ENCODE measurements at places on chromosomes 1 and 21.

DNA sequence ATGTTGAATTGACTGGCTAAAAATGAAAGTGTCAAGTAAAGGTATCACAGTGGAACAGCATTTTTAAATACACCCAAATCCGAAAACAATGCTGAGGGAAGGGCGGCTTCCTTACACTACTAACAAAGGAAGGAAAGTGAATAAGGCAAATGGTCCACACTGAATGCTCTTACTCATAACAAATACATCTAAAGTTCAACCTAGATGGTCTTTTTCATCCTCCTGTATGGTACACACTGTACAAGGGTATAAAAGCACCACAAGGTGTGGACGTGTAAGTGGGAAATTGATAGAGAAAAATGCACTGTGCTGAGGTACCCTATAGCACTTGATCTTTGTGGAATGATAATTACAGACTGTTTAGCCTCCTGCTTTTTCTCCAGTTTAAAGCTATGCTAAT, 7.1 kb upstream of the PALMD start:
- no peak for DNase-seq

DNA sequence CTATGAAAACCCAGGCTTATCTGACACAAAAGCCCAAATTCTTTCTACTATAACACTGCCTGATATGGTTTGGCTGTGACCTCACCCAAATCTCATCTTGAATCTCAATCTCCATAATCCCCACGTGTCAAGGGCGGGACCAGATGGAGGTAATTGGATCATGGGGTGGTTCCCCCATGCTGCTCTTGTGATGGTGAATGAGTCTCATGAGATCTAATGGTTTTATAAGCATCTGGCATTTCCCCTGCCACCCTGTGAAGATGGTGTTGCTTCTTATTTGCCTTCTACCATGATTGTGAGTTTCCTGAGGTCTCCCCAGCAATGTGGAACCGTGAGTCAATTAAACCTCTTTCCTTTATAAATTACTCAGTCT, 123.3 kb upstream of the USP24 start:
- DNase-seq = no peak

DNA sequence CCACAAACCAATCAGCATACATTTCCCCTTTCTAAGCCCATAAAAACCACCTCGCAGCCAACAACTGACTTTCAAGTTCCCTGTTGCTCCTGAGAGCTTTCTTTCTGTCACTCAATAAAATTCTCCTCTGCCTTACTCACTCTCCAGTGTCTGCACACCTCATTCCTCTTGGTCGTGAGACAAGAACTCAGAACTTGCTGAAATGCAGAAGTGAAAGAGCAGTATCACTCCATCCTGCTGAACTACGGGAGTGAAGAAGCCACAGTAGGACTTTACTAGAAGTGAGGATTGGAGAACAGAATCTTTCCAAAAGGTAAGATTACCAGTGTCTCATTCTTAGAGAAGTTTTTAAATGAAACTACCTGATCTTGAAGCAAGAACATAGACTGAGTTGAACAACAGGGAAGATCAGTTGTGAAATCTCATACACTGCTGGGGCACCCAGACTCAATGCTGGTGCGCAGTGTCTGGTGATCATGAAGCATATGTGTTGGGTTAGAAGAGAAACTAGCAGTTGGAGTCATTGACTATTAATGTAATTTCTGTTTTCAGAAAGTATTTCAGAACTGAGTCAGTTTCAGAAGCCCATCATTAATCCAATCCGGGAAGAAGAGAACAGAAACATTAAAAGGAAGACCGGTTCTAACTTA, 726.9 kb upstream of the TMPRSS15 start:
- DNase-seq = no peak

- DNase-seq = no peak
Observed at GRCh38 chr1:111553196-111553595, 49.8 kb upstream of the ADORA3 start.

- no peak for DNase-seq
Observed at GRCh38 chr1:18725231-18725895, 94.7 kb downstream of the PAX7 start.

DNA sequence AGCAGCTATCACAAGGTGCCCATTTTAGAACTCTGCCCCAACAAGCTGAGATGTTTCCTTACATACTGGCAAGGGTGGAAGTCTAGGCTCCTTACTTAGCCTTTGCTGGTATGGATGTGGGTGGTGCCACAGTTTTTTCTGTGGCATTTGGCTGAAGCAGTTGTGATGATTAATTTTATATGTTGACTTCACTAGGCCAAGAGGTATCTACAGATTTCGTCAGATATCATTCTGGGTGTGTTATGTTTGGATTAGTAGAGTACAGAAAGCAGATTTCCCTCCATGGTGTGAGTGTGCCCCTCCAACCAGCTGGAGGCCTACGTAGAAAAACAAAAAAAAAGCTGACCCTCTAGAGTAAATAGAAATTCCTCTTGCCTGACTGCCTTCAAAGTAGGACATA, 317.0 kb downstream of the BARHL2 start:
- no peak for DNase-seq

GRCh38 chr1:179313004-179313403, 19.4 kb downstream of the SOAT1 start:
- no peak for DNase-seq

DNA sequence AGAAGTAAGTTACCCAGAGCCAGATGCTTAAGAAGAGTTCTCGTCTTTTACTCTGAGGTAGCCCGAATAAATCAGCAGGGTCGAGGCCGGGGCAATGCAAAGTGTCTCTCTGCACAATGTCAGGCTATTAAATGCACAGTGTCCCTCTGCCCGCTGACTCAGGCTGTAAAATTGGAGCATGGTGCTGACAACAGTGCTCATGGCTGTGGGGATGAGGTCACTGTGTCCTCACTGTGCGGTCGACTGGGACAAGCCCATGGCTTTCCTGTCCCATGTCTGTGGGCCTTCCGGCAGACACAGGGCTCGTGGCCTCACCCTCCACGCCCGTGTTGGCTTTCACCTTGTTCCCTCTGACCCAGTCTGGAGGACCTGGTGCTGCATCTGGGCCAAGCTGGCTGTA, 14.6 kb upstream of the SLC2A1 start:
- DNase-seq = no peak

DNA sequence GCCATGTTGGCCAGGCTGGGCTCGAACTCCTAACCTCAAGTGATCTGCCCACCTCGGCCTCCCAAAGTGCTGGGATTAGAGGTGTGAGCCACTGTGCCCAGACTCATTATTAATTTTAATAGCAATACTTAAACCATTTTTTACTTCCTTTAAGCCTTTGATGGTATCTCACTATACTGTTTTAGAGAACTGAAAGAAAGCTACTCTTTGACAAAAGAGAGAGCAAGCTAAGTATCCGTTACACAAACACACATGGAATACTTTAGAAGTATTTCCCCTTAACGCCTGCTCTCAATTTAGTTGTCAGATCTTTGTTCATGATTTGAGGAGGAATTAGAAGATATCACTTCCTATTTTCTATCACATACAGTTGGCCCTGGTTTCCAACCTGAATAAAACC, 189.4 kb downstream of the COP1 start:
- no peak for DNase-seq

- no peak for DNase-seq
Observed at GRCh38 chr1:187626056-187626455, 797.3 kb downstream of the PLA2G4A start.

DNA sequence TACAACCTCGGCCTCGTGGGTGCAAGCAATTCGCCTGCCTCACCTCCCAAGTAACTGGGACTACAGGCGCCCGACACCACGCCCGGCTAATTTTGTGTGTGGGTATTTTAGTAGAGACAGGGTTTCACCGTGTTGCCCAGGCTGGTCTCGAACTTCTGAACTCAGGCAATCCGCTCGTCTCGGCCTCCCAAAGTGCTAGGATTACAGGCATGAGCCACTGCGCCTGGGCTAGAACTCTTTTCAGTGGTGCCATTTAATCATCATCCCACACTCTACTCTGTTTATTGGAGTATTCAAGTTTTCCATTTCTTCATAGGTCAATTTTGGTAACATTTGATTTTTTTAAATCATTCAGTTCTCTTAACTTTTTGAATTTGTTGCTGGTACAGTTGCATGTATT, 101.3 kb downstream of the DHRS3 start:
- no peak for DNase-seq

DNA sequence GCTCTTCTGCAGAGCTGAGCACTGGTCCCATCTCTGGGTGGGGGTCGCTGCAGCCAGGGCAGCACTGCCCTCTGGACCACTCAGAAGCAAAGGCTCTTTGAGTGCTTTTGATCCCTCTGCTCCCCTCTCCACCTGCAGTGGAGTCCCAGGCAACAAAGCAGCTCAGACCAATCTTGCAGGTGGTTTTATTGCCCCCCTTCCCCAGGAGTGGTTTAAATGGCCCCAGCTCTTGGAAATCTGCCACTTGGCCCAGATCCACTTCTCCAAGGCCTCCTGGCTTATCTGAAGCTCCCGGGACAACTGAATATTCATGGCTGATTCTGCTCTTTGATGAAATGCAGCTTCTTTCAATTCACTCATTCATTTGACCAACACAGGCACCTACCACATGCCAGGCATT, 2.7 kb downstream of the STUM start:
- no peak for DNase-seq

GRCh38 chr1:11434501-11434900, 44.5 kb upstream of the DISP3 start:
- DNase-seq = peak; percentile 77

DNA sequence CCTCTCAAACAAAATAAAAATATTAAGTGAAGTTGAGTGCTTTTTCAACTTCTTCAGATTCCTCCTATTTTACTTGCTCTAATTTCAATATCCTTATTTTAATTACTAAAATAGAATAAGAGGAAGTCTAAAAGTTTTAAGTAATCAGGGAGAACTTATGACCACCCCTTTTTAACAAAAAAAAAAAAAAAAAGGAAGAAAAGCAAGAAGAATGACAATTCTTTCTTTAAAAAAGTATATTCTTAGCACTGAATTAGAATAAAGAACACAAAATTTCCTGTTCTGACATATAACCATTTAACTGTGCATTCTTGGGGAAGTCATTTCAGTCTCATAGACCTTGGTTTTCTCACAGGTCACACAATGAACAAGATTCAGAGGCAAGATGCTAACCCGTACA, 46.8 kb downstream of the SAMSN1 start:
- DNase-seq = no peak

DNA sequence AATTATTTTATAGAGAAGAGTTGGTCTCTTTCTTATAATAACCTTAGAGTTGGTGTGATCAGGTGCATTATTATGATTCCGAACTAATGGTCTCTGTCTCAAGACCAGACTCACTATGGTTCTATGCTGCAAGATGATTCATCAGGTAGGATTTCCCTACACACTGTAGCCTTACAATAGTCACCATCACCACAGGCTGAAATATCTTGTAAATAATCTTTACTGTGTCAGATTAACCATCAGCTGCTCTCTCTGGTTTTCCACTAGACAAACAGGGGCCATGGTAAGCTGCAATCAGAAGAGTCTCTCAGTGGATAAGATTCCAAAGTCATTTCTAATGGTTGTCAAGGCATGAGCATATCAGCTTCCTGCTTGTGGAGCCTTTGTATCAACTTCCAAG, 4.4 kb upstream of the GBP4 start:
- no peak for DNase-seq

DNA sequence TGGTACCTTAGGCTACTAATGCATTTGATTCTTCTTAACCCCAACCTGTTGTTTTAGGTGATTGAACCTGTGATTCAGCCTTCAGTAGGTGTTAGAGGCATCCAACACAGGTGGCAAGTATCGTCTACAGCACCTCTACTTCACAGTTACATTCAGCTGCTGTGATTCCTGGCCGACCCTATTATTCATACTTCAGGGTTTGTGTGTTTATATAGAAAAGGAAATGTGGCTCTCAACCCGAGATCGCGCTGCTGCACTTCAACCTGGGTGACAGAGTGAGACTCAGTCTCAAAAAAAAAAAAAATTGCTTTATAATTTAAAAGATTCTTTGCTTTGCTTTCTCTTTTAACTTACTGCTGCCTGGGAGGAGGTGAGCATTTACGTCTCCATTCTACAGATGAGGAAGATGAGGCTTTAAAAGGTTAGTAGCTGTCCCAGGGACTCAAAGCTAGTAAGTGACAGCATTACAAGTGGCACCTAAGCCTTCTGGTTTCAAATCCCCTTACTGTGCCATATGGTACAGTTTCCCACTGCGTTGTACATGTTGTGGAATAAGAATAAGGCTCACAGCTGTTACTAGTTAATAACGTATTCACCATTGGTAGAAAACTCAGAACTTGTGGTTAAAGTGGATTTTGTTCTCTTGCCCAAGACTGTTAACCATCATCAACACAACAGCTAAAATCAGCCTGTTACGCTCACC, 9.9 kb upstream of the GPR25 start:
- no peak for DNase-seq

DNA sequence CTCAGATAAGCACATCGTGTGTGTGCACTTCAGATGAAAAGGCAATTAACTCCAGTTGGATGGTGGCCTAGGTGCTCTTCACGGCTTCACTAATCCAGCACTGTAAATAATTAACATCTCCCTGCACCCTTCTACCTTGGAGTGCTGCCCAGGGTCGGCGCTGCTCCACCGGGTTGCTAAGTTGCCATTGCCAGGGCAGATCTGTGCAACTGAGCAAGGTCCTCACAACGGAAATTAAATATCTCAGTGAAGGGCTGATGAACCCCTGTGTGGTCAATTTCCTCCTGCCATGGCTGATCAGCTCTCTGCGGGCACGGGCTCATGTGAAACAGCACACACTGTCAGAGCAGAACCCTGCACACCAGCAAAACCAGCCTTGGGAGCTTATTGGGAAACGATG, 63.2 kb downstream of the SYDE2 start:
- DNase-seq = peak; percentile 63

GRCh38 chr21:39022466-39022862, 160.8 kb downstream of the PSMG1 start:
- DNase-seq = peak; percentile 28

DNA sequence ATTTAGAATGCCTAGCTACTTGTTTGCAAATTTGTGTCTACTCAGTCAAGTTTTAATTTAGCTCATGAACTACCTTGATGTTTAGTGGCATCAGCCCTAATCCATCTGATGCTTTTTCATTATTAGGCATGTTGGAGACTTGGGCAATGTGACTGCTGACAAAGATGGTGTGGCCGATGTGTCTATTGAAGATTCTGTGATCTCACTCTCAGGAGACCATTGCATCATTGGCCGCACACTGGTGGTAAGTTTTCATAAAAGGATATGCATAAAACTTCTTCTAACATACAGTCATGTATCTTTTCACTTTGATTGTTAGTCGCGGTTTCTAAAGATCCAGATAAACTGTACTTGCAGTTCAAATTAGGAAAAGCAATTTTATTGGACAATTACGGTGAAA, 7.6 kb downstream of the SOD1 start:
- DNase-seq = no peak

DNA sequence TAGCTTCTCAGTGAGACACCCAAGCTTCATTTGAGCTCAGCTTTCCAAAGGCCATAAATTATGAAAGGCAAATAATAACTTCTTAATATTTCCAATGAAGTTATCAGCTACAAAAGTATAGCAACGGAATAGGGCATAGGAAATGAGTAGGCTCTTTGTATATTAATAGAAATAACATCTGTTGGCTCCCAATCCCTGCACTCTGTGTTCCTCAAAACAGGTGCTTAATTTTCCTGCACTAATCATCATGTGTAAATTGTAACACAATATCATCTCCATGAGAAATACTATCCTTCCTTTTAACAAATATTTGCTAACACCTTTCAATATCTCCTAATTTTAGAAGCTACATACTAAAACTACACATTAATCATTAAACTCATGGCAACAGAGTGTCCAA, 19.2 kb upstream of the IFI44L start:
- DNase-seq = no peak

All from NCI-H1436 treated with DMSO at 0.1 percent for 48 hours (cell line).